NCI-H2081 treated with DMSO at 0.1 percent for 48 hours (cell line): ENCODE measurements at places on chromosomes 6 and 20.

GRCh38 chr20:19909725-19910124, 107.4 kb upstream of the NAA20 start:
- no peak for DNase-seq

DNA sequence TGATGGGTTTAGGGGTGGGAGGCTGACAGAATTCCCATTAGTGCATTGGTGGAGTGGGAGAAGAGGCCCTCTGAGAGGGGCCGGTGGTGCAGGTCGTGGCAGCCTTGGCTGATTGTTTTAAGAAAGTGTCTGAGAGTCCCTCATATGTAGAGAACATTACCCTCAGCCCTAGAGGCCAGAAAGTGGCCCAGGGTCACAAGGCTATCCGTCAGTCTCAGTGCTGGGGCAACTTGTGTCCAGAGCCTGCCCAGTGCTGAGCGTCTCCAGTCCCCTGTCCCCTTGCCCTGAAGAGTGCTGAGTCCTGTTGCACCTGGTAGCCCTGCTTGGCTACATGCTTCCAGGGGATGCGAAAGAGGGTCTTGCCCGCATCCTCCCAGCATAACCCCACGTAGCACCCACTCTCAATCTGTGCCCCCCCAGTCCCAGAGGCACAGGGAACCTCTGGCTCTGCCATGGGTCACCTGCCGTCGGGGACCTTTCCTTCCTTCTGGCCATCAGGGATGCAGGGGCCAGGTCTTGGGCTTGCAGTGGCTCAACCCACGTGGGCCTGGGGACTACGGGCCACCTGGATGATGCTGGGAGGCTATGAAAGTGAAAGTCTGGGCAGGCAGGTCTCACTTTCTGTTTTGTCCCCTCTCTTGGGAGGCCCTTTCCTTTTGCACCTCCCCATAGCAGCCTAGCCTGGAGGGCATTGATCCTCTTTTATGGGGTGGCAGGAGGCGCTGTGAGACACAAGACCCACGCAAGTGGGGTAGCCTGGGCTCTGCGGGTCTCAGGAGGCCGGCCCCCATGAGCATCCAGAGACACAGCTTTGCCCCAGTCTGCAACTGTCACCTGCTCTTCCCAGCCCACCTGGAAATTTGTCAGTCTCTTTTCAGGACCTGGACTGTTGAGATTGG, 12.2 kb downstream of the DUSP15 start:
- no peak for DNase-seq

DNA sequence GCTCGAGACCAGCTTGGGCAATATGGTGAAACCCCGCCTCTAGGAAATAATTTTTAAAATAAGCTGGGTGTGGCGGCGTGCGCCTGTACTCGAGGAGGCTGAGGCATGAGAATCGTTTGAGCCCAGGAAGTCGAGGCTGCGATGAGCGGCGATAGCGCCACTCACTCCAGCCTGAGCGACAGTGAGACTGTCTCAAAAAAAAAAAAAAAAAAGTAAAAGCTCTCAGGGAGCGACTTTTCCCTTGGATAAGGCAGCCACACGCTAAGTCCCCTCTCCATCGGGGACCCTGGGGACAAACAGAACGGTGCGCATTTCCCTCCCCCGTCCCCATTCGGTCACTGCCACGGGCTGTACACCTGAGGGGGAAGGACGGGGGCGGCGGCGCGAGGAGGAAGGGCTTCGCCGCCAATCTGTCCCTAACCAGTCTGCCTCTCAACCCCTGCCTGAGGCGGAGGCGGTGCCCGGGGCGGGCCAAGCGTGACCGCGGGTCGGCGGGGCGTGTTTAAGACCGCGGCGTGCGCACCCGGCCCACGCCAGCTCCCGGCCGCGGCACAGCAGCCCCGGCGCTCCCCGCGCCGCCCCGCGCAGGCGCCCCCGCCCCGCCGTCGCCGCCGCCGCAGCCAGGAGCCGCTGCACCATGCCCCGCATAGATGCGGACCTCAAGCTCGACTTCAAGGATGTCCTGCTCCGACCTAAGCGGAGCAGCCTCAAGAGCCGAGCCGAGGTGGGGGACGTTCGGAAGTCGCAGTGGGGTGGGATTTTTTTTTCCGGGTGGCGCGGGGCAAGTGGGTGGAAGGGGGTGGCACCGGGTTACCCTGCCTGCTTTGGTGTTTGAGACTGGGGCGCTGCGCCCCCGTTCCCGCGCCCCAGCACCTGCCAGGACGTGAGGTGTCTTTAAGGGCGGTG, at the start of gene GMPR:
Gene GMPR, plus strand, starts transcription at position 531 of the 906 bp plus-strand sequence. Its CDS starts 107 bp downstream, at position 638.
- no peak for DNase-seq

- no peak for DNase-seq
Observed at GRCh38 chr6:20137240-20137639, 75.0 kb downstream of the MBOAT1 start.

GRCh38 chr6:79515436-79515835, 21.8 kb downstream of the LCA5 start:
- DNase-seq = no peak
